Dermis microvascular lymphatic vessel endothelial cell (primary cell): ENCODE measurements at places on chromosomes 1 and 21. TPM values are rescaled to one million over a fixed set of nuclear protein-coding genes. Genes with fewer than 3 reads are reported as not detected.

TMEM82 gene
- 0.13 TPM in 1 of 2 replicates, not detected in the other for total RNA-seq

CFHR5 gene
- total RNA-seq = not detected in 2 replicates

YIPF1 gene
- 11.6 and 15.3 TPM in 2 replicates for total RNA-seq

OR2AJ1 gene
- total RNA-seq = not detected in 2 replicates

AMY1B gene
- not detected in 2 replicates for total RNA-seq

FNBP1L gene
- total RNA-seq = 37.0 and 39.2 TPM in 2 replicates

HJV gene
- total RNA-seq = not detected in 2 replicates

RGSL1 gene
- total RNA-seq = not detected in 2 replicates

DNAH14 gene
- 3.7 and 4.6 TPM in 2 replicates for total RNA-seq

FMO5 gene
- total RNA-seq = 1.2 and 1.3 TPM in 2 replicates

LIPI gene
- not detected in 2 replicates for total RNA-seq

FALEC gene
- total RNA-seq = not detected in 2 replicates

TACSTD2 gene
- total RNA-seq = 5.1 and 17.1 TPM in 2 replicates

TRIM62 gene
- 1.7 and 3.2 TPM in 2 replicates for total RNA-seq

KRTAP19-3 gene
- not detected in 2 replicates for total RNA-seq

SGIP1 gene
- 20.3 and 45.4 TPM in 2 replicates for total RNA-seq

SIK1 gene
- total RNA-seq = 0.26 and 10.2 TPM in 2 replicates

CASQ1 gene
- total RNA-seq = not detected in 2 replicates

LEMD1 gene
- 0.26 TPM in 1 of 2 replicates, not detected in the other for total RNA-seq

RGS4 gene
- 8.5 and 9.2 TPM in 2 replicates for total RNA-seq

DENND2C gene
- 4.0 and 6.4 TPM in 2 replicates for total RNA-seq

SPOCD1 gene
- 2.5 and 4.0 TPM in 2 replicates for total RNA-seq

MAP1LC3C gene
- total RNA-seq = under 0.01 TPM in 1 of 2 replicates, not detected in the other

S100A3 gene
- total RNA-seq = 0.38 and 2.3 TPM in 2 replicates

C1orf116 gene
- not detected in 2 replicates for total RNA-seq

CLSTN1 gene
- 43.8 and 61.8 TPM in 2 replicates for total RNA-seq

FCRL5 gene
- total RNA-seq = not detected in 2 replicates

LCE1A gene
- total RNA-seq = not detected in 2 replicates

ADCY10 gene
- total RNA-seq = under 0.01 and 0.13 TPM in 2 replicates

FABP3 gene
- total RNA-seq = 0.13 and 1.3 TPM in 2 replicates

RAB25 gene
- total RNA-seq = not detected in 2 replicates

MAP3K7CL gene
- 2.0 and 3.3 TPM in 2 replicates for total RNA-seq
